ENCODE measurements at places on chromosomes 5 and 9.

- no peak for DNase-seq
Measured at GRCh38 chr5:148511810-148512347, 128.1 kb downstream of the FBXO38 start.

DNA sequence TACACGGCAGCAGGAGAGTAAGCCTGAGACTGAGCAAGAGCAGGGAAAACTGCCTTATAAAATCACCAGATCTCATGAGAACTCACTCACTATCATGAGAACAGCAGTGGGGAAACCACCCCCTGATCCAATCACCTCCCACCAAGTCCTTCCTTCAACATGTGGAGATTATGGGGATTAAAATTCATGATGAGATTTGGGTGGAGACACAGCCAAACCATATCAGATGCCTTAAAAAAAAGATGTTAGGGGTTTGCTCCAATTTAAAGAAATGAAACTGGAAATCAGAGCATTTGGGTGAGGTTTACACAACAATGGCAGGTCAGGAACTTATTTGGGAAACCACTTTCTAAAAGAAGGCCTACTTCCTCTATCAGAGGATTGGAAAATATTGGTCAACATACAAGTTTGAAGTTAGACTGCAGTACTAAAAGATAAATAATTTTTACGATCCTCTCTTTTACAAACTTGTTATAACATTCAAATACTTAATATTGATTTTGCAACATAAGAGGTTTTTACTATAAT is 105.1 kb downstream of the FBN2 start:
- DNase-seq, result no peak

GRCh38 chr5:137831105-137831504 is 36.6 kb upstream of the MYOT start:
- no peak for DNase-seq

DNA sequence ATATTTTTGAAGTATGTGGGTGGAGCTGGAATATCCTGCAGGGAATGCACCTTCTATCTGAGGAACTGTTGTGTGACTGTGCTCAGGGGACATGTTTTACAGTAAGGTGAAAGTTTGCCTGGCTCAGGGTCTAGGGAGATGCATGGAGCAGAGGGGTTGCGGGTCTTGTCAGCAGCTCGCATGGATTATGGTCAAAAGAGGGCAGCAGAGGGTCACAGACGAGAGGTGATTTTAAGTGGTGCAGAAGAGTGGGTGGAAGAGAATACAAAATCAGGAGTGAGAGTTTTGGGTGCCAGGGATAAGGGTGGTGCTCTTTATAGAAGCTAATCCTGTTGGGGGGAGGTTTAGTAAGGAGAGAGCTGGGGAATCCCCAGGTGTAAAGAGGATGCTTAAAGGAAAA is 53.5 kb upstream of the GRIN3A start:
- peak; percentile 37 for DNase-seq

- DNase-seq, result peak; percentile 49
Measured at GRCh38 chr9:95057101-95057500, 260.4 kb downstream of the FANCC start.

DNA sequence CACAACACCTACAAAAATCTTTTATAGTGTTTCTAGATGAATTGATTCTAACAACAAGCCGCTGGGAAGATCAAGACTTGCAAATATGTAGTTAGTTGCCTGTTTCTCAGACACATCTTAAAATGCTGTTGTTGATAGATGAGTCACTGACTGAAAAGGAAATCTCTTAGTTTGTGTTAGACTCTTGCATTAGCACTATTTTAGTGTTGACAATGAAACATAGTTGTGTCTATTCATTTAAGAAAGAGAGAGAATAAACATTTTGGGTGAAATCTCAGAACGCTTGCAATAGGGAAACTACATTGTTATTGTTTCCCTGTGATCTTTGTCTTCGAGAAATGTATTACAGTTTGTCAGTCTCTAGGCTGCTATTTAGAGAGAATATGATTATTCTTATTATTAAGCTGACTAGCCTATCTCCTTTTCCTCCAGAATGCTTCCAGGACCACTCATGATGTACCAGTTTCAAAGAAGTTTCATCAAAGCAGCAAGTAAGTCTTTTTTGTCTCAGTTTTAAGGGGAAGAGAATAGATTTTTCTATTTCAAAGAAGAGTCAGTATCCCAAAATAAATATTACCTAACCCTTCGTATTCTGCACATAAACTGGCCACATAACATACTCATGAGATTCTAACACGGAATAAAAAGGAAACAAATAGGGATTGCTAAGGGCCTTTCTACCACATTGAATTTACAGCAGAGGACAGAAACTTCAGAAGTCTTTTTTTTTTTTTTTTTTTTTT is 285.6 kb downstream of the ARHGAP26 start:
- DNase-seq, result no peak
